ENCODE measurements at places on chromosomes 7 and 10.

GRCh38 chr7:105245398-105246114, 143.2 kb downstream of the SRPK2 start:
- peak overlapping the region; percentile 80 for H3K27ac ChIP-seq
- H3K36me3 ChIP-seq, result no peaks in the 10 kb centered on the region
- H3K4me1 ChIP-seq, result peaks cover 45% of the 10 kb centered on the region
- H3K4me3 ChIP-seq, result no peak overlapping the region

DNA sequence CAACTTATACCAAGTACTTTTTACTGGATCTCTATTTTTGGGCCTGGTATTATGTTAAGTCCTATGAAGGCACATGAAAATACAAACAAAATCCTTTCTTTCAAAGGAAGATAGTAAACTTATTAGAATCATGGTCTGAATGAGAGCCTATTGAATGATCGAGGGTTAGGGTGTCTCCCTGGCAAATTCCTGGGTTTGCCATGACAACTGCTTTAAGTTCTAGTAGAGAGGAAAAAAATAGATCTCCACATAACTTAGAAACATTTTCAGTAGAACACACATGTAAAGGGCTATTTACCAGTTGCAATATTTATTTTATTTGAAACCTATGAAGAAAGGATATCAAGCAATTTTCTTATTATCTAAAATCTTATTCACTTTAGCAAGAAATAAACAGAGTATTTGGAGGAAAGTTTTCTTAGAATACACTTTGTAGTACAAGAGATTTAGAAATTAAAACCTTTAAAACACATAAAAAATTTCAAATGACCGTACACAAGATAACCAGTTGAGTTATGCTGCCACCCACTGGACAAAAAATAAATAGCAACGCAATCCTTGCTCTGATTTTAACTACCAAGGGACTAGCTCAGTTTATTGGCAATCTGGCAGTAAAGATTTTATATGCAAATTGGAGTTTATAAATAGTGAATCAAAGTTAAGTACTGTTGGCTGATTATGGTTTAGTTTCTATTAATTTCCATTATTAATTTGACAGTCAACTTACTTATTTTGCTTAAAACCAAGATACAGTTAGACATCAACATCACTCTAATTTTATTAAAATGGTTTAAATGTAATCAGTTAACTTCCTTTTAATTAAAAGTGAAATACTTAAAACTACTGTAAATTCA, 33.9 kb downstream of the CACUL1 start:
- no peak overlapping the region for H3K27ac ChIP-seq
- no peak overlapping the region for H3K4me3 ChIP-seq
- H3K27me3 ChIP-seq, result no peaks in the 10 kb centered on the region
- H3K36me3 ChIP-seq, result no peaks in the 10 kb centered on the region
- peaks cover 26% of the 10 kb centered on the region for H3K4me1 ChIP-seq

DNA sequence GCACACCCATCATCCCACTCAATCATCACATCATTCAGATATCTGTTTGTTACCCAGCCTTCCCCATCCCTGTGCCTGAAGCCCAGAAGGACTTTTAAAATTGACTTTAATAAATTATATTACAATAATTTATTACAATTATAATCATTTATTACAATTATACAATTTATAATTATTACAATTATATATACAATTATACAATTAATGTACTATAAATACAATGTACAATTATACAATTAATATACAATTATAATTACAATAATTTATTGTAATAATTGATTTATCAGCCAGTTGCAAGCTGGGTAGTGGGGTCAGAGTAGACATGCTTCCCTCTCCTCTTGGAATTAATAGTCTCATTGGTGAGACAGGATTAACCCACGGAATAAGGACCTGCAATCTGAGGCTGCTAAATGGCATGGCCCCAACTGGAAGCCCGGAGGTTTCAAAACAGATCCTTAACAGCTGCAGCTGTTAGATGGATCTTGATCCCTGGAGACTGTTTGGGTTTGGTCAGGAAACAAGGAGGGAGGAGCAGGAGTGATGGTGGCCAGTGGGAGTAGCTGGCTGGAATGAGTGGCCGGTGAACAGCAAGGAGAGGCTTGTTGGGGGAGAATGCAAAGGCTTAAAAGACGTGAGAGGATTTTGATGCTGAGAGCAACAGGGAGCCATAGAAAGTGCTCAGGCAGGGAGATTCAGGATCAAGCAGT, 402.8 kb upstream of the PODXL start:
- peaks cover 32% of the 10 kb centered on the region for H3K27me3 ChIP-seq
- no peaks in the 10 kb centered on the region for H3K36me3 ChIP-seq
- DNase-seq, result no peak
- H3K4me3 ChIP-seq, result no peak overlapping the region

GRCh38 chr7:15309872-15310271, 251.9 kb downstream of the AGMO start:
- H3K4me1 ChIP-seq, result no peaks in the 10 kb centered on the region
- no peak for DNase-seq
- no peak overlapping the region for H3K4me3 ChIP-seq
- no peaks in the 10 kb centered on the region for H3K36me3 ChIP-seq

DNA sequence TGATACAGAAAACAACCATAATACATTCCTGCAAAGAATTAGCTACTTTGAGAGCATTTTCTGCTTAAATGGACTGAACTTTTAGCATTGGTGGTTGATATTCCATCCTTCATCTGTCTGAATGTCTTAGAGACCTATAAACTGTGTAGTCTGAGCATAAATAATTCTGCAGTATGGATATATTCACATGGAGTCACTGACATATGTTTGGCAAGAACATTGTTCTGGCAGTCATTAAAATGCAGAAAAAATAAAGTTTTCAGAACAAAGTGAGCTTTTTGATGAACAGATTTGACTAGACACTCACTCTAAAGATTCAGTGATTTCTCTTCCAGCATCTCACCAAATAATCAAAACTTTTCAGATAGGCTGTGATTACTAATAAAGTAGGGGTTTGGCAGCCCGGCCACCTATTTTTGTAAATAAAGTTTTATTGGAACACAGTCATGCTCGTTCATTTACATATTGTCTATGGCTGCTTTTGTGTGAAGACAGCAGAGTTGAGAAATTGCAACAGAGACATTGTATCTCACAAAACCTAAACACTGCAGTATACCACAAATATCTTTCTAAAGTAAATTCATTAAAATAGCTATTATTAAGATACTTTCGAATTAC, 44.1 kb upstream of the RAPGEF5 start:
- no peaks in the 10 kb centered on the region for H3K4me1 ChIP-seq
- no peak overlapping the region for H3K4me3 ChIP-seq
- H3K27ac ChIP-seq, result no peak overlapping the region
- H3K36me3 ChIP-seq, result no peaks in the 10 kb centered on the region

- H3K27me3 ChIP-seq, result peaks cover 16% of the 10 kb centered on the region
- no peak for DNase-seq
- no peaks in the 10 kb centered on the region for H3K4me1 ChIP-seq
- no peak overlapping the region for H3K4me3 ChIP-seq
- H3K27ac ChIP-seq, result no peak overlapping the region
Observed at GRCh38 chr7:1621718-1622117, 48.4 kb upstream of the ELFN1 start.

DNA sequence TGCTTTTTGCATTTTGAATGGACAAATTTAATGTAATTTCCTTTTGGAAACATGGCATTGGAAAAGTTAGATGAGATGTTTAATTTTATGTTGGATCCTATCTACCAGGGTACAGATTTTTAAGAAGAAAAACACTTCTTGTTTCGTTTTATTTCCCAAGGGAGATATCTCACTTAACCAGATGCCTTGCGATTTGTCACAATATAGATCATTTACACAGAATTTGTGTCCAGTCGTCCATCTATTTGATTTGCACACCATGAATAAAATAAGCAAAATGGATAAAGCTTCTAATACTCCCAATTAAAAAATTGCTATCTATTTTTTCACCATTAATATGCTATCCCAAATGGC, 25.7 kb downstream of the HDAC9 start:
- no peaks in the 10 kb centered on the region for H3K27me3 ChIP-seq
- peak overlapping the region; percentile 16 for H3K4me3 ChIP-seq
- no peak for DNase-seq

DNA sequence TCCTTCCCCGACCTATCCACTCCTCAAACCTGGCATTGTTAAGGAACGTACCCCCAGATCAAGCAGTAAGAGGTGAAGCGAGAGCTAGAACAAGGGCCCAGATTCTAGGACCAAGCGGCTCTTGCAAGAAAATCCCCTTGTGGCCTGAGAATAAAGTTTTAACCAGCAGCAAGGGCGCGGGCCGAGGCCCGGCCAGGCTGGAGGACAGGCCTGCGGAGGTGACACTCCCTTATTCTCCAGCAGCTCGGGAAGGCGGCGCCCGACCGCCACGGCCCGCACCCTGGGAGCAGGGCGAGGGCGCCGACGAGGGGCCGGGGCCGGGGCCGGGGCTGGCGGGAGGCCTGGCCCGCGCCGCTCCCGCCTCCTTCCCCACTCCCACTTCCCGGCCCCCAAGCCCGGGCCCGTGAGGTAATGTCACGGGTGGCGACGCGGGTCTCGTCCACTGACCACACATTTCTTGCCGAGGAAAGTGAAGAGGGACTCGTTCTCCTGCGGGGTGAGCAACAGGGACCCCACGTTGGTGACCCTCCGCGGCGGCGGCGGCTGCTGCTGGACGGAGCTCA, 551 bp downstream of the WASL start:
- H3K4me3 ChIP-seq, result peak overlapping the region; percentile 89
- DNase-seq, result peak; percentile 55
- H3K36me3 ChIP-seq, result no peaks in the 10 kb centered on the region

DNA sequence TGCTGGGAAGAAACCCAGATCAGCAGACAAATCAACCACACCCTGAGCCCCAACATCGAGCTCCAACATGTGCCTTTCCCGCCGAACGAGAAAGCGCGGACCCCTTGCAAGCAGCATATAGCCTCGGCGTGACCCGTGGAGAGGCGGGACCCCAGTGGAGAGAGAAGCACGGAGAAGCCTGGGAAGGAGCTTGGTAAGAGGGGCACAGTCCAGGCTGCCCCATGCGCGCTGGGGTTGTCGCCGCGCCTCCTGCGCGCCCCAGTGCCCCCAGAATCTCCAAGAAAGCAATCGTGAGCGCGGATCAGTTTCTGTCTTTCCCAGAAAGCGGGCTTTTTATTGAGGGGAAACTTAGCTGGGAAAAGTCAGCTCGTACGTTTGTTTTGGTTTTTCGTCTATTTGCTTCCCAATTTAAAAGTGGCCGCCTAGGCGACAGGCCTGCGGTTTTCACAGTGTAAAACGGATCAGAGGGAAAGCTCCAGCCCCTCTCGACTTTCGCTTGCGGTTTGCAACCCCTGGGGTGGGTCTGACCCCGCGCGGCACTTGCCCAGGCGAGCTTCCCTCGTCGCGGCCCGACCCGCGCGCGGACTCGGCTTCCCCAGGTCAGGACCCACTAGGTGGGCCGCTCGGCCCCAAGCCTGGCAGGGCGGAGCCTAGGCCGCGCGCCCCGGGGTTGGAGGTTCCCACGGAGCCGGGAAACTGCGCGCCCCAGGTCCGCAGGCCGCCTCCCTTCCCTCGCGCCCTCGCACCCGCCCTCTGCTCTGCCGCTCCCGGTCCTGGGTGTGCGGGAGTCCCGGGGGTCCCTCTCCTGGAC, 31.1 kb downstream of the SKIDA1 start:
- DNase-seq, result peak; percentile 50
- H3K27ac ChIP-seq, result peak overlapping the region; percentile 85
- H3K4me1 ChIP-seq, result peaks cover 29% of the 10 kb centered on the region
- H3K4me3 ChIP-seq, result peak overlapping the region; percentile 88

DNA sequence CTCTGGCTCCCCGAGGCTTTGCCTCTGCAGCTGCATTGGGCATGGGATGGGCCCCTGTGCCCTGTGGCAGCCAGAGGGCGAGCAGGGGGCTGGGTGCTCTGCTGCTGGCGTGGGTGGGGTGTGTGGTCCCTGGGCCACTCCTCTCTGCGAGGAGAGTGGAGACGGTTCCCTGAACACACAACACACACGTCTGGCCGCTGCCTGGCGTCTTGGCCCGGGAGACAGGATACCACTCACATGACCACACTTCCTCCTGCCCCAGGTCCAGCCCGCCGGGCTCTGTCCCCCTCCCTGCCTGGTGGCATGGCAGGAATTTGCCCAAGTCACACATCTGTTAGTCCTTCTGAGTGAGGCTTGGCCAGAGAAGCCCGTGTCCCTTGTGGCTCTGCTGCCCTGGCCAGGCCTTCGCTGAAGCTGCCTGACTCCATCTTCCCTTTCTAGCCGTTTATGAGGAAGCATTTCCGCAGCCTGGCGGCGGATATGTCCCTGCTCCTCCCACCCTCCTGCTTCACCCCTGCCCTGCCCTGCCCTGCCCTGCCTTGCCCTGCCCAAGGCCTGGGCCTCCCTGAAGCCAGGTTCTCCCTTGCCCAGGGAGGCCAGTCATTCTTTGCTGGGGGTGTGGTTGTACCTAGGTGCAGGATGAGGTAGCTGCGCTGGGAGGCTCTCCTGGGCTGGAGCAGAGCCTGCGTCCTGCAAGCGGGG, 3.0 kb downstream of the BRI3 start:
- H3K4me1 ChIP-seq, result peaks cover 87% of the 10 kb centered on the region
- peak overlapping the region; percentile 89 for H3K4me3 ChIP-seq
- H3K27ac ChIP-seq, result peak overlapping the region; percentile 98
- no peaks in the 10 kb centered on the region for H3K27me3 ChIP-seq

DNA sequence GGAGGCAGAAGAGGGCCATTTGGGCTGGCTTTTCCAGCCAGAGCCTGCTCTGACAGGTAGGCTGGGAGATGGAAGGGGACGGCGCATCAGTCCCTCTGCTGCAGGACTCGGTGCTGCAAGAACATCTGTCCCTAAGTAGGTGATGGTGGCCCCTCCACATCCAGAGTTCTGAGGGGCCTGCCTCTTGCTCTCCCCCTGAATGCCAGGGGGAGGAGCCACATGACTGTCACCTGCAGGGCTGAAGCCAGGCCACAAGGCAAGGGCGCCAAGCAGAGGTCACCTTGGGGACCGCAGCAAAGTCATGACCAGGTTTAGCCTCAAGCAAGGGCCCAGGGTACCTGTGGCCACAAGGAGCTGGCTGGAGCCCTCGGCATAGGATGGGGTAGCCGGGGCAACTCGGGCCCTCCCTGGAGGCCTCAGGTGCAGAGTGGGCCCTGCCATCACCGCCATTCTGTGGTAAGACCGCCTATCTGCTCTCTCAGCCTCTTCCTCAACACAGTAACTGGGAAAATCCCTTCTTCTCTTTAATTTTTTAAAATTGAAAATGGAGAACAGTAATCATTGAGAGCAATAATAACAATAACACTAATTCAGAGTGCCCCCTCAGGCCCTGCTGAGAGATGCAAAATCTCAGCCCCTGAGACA, 99.3 kb downstream of the FAM53B start:
- peaks cover 100% of the 10 kb centered on the region for H3K4me1 ChIP-seq
- no peaks in the 10 kb centered on the region for H3K27me3 ChIP-seq
- no peak for DNase-seq
- H3K27ac ChIP-seq, result peak overlapping the region; percentile 86
- no peaks in the 10 kb centered on the region for H3K36me3 ChIP-seq
- no peak overlapping the region for H3K4me3 ChIP-seq

DNA sequence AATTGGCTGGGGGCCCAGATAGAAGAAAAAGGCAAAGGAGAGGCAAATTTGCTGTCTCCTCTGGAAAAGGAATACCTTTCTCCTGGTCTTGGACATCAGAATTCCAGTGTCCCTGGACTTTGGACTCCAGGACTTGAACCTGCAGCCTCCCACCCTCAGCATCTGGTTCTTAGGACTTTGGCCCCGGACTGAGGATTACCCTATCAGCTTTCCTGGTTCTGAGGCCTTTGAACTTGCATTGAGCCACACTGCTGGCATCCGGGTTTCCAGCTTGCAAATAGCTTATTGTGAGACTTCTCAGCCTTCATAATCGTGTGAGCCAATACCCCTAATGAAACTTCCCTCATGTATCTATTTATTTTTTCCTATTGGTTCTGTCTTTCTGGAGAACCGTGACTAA, 68.3 kb downstream of the DNAH11 start:
- no peak overlapping the region for H3K27ac ChIP-seq
- no peaks in the 10 kb centered on the region for H3K4me1 ChIP-seq
- no peak overlapping the region for H3K4me3 ChIP-seq
- no peaks in the 10 kb centered on the region for H3K27me3 ChIP-seq
- no peaks in the 10 kb centered on the region for H3K36me3 ChIP-seq

All from left ventricle myocardium inferior (tissue), 1 donor.